ENCODE measurements at places on chromosomes 6 and 20. TPM values are rescaled to one million over a fixed set of nuclear protein-coding genes. Genes with fewer than 3 reads are reported as not detected.
A peak's percentile ranks its signal among the peaks of the same experiment; 100 is the strongest.

APCDD1L gene
- not detected for total RNA-seq

TAGAP gene
- total RNA-seq = 49.2 TPM

CTCFL gene
- total RNA-seq = not detected

SRPK1 gene
- 63.4 TPM for total RNA-seq

TLDC2 gene
- total RNA-seq = not detected

HLA-DQB1 gene
- 49.2 TPM for total RNA-seq

RBM24 gene
- total RNA-seq = 1.8 TPM

CFAP206 gene
- total RNA-seq = not detected

DNA sequence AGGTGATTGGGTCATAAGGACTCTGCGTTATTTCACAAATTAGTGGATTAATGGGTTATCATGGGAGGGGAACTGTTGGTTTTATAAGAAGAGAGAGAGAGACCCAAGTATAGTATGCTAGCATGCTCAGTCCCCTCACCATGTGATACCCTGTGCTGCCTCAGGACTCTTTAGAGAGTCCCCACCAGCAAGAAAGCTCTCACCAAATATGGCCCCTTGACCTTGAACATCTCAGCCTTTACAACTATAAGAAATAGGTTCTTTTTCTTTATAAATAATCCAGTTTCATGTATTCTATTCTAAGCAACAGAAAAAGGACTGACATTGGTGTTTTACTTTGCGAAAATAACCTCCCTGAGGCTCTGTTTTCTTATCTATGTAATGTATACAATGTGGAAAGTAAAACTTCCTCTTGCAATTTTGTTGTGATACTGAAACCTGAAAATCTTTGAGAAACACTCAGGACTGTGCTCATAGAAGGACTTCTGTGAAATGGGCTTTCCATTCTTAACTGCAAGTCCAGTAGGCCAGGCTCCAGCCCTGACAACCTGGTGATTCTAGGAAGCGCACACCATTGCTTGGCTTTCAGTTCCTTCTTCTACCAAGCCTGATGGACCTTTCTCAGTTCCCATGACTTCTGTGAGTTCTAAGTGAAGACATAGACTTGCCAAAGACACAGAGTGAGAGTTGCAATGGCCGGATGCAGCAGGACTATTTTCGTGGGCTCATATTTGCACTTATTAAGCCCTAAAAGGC lies 21.9 kb downstream of the SIRPD start:
- peak; percentile 74 for DNase-seq

- no peak for DNase-seq
Measured at GRCh38 chr6:28462401-28462800, 19.1 kb upstream of the ZSCAN23 start.

GRCh38 chr6:38632490-38632889 lies 7.2 kb downstream of the BTBD9 start:
- DNase-seq = no peak

GRCh38 chr6:66930559-66931290 lies 1223.7 kb upstream of the EYS start:
- no peak for DNase-seq

DNA sequence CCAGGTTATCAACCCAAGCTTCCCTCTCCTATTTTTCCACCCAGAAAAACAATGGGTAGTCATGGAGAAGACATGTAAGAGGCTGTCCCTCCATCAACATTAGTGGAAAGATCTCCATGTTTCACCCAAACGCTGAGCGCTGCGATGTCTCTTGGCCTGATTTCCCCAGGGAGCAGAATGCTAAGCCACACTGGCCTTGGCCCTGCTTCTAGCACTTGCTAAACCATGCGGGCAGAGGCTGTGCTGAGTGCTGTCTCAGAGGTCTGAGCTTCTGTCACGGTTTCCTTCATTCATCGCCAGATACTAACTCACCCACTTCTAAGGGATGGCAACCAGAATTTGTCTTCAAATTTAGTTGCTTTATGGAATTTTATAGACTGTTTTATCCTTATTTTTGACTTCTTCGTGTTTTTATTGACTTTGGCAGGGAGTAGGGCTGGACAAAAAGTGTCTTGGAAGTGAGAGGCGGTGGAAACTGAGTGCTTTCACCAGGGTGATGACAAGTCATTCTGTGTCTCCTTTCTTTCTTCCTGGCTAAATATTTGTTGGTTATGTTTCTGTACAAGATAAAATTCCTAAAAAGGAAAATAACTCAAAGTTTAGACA lies 181.4 kb upstream of the UST start:
- DNase-seq = no peak

DNA sequence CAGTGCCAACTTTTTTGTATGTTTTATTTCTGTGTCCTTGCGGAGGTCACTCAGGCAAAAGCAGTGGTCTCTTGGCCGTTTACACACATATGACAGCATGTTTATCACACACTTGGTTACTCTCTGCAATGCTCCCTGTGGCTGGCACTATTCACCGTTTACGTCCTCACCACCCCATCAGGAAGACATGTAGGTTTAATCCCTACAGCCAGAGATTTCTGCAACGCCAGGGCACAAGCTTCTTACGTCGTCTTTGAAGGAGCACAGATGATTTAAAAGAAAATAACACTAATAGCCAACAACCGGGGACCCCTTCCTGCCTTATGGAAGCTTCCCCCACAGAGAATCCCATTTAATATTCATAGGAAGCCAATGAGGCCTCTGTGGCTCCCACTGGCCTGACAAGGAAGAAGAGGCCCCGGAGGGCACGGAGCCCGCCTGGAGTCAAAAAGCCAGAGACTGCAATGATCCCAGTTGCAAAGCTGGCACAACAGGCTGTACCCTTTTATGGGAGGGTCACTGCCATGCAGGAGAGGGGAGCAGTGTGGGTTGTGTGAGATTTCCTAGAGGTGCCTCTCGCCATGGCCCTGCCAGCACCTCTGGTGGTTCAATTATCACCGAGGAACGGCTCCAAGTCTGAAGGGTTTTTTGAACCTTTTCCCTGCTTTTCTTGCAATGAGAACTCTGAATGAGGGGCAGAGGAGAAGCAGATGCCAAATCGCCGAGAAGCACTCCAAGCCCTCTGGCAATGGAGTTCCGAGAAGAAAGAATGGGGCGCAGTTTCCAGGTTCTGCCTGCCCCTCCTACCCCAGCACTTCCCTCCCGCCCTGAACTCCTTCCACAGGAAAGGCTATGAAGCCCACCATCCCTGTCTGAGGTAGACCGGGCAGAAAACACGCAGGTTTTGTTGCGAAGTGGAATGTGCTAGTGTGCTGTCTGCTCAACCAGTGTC lies 96.2 kb downstream of the THBS2 start:
- no peak for DNase-seq

GRCh38 chr6:5142915-5143314 lies 57.8 kb downstream of the PPP1R3G start:
- DNase-seq = no peak

- DNase-seq = no peak
Measured at GRCh38 chr20:55054453-55054852, 579.1 kb downstream of the DOK5 start.

- no peak for DNase-seq
Measured at GRCh38 chr6:10389739-10390494, 25.0 kb downstream of the TFAP2A start.

DNA sequence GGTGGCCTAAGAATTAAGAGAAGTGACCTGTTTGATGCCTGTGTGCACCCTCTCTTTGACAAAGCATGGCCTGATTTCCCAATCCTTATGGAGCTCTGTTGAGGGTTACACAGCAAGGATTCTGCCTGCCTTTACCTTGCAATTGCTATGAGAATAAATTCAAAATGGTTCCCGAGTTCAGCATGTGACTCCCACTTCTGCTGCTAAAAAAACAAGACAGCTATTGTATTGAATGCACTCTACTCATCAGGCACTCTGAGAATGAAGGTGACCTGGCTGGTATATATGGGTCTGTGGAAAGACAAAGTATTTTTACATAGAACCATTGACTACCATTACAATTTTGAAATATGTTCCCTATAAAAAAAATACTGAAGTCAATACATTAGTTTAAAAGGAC lies 190.3 kb downstream of the ATXN1 start:
- no peak for DNase-seq

DNA sequence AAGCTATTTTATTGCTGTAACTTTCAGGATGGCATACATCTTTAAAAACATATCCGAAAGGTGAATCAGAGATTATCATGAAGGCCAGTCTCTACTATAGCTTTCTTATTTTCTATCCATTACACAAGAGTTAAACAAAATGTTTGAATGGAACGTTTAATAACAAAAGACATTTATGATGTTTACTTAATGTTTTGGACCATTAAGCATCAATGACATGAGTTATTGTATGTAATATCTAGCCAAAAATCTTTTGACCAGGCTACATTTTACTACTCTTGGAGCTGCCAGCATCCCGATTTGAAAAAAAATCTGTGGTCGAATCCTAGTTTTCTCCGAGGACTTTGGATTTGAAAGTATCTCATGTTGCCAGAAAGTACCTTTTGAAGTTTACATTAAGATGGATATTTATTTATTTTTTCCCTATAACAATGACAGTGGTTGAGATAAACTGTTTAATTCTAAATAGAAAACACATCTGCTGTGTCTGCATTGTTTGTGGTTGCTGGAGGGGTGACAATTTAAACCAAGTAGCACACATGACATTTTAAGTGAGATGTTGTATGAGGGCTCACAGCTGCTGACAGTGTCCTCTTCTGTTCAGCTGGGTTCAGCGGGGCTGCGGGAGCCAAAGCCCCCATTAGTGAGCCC lies 293.7 kb upstream of the TCF21 start:
- no peak for DNase-seq

GRCh38 chr6:170294298-170294730 lies 3.4 kb upstream of the DLL1 start:
- no peak for DNase-seq

- DNase-seq = peak; percentile 75
Measured at GRCh38 chr6:7267466-7268091, 45.4 kb downstream of the SSR1 start.

DNA sequence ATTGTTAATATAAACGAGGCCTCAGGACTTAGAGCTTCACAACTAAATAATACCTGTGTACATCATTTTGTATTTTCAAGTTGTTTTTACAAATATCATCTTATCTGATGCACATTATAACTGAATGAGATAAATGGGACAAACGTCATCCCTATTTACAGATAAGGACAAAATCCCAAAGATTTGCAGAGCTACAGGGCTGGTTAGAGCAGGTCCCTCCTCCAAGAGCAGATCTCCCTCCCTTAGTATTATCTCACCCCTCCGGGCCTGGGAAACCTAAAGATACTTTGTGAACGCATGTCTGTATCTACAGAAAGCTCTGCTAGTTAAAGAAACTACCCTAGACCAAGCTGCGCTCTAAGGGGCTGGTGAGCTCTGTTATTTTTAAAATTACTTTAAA lies 130.4 kb upstream of the PROKR2 start:
- DNase-seq = no peak
